ENCODE measurements at places on chromosomes 5 and 9.

GRCh38 chr5:102545175-102545574 lies 46.4 kb upstream of the SLCO6A1 start:
- DNase-seq: no peak

DNA sequence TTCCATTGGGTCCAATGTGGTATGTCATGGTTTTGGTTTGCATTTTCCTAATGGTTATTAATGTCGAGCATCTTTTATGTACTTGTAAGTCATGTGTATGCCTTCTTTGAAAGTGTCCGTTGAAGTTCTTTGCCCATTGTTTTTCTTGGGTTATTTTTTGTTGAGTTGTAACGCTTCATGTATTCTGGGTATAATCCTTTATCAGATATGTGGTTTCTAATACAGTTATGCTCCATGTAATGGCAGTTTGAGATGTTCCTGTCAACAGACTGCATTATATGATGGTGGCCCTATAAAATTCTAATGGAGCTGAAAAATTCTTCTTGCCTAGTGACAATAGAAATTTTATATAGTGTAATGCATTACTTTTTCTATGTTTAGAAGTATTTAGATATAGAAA lies 17.2 kb downstream of the RIC1 start:
- no peak for DNase-seq

DNA sequence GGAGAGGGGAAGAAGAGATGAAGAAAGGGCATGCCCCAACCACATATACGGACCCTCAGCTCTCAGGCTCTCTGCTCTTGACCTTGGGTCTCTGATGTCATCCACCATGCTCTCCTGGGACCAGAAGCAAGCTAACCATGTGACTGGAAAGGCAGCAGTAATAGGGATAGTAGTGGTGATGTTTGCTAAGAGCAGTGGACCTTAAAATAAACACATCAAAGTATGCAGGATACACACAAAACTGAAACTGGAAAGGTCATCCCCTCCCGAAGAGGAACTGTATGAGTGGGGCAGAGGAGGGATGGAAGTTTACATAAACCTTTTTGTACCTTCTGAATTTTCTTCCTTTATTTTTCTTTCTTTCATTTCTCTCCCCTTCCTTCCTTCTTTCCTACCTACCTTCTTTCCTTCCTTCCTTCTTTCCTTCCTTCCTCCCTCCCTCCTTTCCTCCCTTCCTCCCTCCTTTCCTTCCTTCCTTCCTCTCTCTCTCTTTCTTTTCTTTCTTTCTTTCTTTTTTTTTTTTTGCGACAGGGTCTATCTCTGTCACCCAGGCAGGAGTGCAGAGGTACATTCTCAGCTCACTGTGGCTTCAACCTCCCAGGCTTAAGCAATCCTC lies 8.1 kb upstream of the PTPN3 start:
- no peak for DNase-seq

DNA sequence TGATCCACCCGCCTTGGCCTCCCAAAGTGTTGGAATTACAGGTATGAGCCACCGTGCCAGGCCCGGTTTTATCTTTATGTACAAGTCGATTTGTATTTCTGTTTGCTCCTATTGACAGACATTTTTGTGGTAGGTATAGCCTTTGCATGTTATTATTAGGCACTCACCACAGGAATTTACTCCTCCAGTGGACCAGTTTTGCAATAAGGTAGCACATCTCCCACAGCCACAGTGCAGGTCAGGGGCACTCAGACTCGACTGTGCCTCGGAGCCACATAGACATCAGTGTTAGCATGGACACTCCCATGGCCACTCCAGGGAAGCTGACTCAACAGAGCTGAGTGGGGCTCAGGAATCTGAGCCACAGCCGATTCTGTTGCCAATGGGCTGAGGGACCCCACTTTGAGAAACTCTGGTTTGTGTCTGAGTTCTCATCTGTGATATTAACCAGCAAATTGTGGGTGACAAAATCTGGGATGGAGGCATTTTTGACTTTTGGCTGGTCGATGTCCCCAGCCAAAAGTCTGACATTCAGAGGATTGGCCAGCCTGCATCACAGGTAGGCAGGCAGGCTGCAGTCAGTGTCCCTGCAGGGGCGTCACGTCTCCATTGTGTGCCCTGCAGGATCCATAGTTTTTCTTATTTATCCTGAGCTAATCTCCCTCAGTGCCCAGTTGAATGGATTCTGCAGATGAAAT lies 15.0 kb upstream of the SHB start:
- DNase-seq: no peak

DNA sequence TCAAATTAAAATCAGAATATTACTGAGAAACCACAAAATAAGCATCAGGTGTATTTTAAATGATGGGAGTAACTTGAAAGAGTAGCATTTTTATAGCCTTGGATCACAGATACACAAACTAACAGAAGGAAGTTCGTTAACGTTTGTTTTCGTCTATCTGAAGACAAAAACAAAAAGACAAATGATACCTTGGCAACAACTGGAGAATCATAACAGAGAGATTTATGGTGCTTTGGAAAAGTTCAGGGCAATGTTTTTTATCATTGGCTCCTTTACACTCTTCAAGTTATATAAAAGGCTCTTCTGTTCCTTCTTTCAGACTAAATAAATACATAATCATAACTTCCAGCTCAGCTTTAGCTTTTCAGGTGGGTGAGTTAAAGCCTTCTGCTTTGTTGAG lies 128.1 kb upstream of the VLDLR start:
- DNase-seq: no peak

GRCh38 chr5:122649080-122649479 lies 125.8 kb upstream of the SNX2 start:
- no peak for DNase-seq

DNA sequence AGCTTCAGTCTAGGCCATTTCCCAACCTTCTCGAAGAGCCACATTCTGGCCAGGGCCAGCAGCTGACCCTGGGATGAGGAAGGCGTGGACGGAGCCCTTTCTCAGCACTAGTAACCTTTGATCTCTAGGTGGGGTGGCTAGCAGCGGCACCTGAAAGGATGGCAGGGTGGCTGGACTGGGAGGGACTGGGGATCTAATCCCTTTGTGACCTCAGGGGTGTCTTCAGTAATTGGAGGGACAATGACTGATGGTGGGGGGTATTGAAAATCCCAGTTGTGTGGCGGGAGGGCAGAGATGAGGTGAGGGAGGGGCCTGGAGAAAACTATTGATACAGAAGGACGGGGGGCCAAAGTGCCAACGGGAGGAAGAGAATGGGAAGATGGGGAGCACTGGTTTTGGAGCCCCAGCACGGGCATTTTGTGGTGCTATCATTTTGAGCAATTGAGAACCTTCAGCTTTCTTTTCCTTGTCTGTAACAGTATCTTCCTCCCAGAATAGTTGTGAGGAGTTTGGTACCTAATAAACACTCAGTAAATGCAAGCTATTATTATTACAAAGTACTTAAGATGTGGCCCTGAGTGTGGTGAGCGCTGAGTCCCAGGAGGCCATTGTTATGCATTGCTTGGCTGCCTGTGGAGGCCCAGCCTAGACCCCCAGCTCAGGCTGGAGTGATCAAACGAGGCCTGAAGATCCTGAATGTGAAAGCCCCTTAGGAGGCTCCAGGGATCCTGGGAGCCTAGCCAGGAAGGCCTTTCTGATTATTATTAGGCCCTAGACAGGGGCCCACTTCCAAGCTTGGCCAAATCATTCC lies 37.3 kb upstream of the UBE2D2 start:
- DNase-seq: no peak

DNA sequence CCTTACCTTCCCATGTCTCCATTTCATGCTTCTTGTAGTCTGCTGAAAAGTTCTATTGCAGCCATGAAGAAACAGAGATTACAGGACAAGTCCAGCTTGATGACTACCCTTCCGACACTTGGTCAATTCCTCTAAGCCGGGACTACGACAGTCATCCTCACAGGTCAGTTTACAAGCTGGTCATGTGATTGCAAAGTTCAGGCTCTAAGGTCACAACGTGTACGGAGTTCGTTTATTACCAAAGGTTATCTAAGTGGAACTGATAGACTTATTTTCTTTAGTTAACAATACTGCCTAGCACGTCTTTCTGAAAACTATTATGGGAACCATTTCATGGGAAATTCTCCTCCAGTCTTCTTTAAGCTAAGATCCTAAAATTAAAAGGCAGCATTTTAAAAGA lies 88.5 kb upstream of the NR5A1 start:
- DNase-seq: no peak

- no peak for DNase-seq
Observed at GRCh38 chr9:3018691-3019230, 174.9 kb upstream of the PUM3 start.

DNA sequence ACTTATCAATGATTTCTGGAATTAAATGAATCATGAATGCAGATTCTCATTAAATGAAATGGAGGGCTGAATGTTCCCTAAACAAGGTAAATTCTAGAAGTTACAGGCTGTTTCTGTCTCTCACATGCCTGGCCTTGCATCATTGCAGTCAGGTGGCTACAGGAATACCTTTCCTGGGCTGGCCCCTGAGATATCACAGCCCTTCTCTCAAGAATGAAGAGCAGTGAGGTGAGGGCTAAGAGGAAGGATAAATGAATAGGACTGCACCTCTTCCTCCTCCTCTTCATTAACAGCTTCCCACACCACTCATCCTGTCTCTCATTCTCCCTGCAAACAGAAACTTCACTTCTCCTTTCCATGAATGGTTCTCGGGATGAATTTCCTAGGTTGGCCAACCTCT lies 22.5 kb downstream of the ARHGEF28 start:
- DNase-seq: no peak

GRCh38 chr5:77449981-77450380 lies 42.1 kb downstream of the WDR41 start:
- DNase-seq: no peak

DNA sequence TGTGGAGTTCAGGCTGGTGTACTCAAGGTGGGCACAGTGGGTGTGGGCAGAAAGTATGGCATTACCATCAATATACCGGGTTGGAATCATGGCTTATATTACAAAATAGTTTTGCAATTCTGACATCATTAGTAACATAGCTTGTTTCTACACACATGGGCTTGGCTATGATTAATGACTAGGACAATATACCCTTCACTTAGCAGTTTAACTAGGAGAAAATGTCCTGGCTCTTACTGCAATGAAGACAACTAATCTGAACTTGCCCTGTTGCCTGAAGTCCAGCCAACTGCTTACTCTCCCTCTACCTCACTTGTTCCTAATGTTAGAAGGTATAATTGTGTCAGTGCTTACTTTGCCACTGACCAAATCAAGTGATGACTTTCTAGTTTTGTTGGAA lies 612.5 kb downstream of the EFNA5 start:
- DNase-seq: no peak

Data from stimulated activated CD8-positive, alpha-beta memory T cell treated with anti-CD3 and anti-CD28 coated beads, Interleukin-15, amount 100 ng/mL, for 4 hours (primary cell).